Suprapubic skin (tissue), 4 donors: ENCODE measurements at places on chromosomes 4 and X. TPM values are rescaled to one million over a fixed set of nuclear protein-coding genes. Genes with fewer than 3 reads are reported as not detected.

DNA sequence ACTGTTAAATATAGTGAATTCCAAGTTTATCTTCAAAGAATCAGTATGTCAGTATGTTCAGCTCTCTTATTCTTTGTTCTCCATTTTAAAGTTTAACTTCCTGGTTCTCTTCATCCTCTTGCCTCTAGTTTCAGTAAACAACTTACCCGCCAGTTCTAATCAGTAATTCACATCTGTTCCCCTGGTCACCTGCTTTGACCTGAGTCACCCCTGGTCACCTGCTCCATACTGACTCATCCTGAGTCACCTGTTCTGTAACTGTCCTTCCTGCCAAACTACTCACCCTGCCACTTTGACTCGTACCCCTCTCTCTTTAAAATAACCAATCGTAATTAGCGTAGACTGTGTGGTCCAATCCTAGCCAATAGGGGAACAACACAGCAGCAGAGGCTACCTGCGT lies 992.7 kb upstream of the HS3ST1 start:
- DNase-seq: no peak
- no peak overlapping the region for H3K4me3 ChIP-seq
- H3K27ac ChIP-seq: no peak overlapping the region
- no peaks in the 10 kb centered on the region for H3K36me3 ChIP-seq
- no peaks in the 10 kb centered on the region for H3K27me3 ChIP-seq
- H3K4me1 ChIP-seq: no peaks in the 10 kb centered on the region

DNA sequence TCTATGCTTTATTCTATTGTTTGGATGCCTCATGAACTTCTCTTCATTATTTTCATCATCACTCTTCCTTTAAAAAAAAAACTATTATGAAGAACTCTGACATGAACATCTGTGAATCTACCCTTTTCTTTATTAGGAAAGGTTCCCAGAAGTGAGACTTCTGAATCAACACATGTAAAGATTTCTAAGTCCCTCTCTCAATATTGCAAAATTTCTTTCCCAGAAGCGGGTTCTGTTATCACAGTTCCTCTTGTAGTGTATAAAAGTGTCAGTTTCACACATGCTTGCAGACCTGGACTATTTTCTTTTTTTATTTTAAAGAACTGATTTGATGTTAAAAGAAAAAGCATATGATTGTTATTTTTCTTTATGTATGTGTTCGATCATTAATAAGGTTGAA lies 330.8 kb upstream of the KLF3 start:
- no peaks in the 10 kb centered on the region for H3K36me3 ChIP-seq
- H3K4me1 ChIP-seq: peaks cover 6% of the 10 kb centered on the region
- H3K27me3 ChIP-seq: no peaks in the 10 kb centered on the region
- H3K27ac ChIP-seq: no peak overlapping the region
- no peak for DNase-seq
- H3K4me3 ChIP-seq: no peak overlapping the region

DNA sequence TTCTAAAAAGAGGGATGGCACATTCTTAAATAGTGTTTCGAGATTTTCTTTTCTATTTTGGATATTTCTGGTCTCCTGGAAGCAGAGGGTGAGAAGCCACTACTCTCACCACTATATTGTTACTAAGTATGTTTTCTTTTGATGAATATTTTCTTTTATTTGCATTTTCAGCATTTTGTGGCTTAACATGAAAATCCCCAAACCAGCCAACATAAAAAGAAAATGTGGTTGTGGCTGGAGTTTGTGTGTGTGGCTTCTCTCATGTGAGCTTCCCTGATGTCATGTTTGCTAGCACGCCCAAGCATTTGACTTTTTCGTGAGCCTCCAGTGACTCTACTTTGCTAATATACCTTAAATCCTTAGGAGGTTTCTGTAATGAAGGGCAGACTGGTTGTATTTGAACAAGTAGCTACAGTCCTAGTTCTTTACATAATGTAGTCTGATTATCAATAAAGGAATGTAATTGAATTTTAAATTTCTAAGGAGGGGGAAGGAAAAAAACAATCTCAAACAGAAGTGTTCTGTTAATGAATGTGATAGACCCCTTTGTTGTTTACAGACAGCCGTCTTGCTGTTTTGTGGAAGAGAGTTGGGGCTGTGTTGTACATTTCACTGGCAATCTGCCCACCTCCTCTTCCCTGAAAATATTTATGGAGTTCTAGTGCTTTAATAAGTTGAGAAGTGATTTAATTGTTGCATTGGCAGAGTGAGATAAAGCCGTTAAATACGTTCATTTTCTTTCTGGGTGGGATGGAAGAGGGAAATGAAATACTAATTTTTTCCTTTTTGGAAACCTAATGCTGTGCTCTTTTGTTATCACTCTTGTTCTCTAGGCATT lies 114.6 kb downstream of the ARHGAP10 start:
- no peaks in the 10 kb centered on the region for H3K27me3 ChIP-seq
- H3K4me3 ChIP-seq: no peak overlapping the region
- H3K36me3 ChIP-seq: no peaks in the 10 kb centered on the region
- peaks cover 11% of the 10 kb centered on the region for H3K4me1 ChIP-seq

DNA sequence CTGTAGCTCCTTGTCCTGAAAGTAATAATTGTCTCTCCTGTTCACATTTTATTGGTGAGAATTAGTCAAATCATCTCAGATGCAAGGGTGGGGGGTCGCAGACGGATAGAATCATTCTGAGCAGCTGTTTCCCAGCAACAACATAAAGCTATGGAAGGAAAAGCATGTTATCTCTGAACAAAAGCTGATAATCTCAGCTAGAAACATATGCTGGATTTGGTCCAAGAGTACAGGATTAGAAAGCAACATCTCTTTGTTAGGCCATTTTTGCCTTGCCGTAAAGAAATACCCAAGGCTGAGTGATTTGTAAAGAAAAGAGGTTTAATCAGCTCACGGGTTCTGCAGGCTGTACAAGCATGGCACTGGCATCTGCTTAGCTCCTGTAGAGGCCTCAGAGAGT lies 472.8 kb upstream of the BOD1L1 start:
- no peaks in the 10 kb centered on the region for H3K27me3 ChIP-seq
- no peak overlapping the region for H3K4me3 ChIP-seq
- H3K27ac ChIP-seq: no peak overlapping the region
- H3K36me3 ChIP-seq: no peaks in the 10 kb centered on the region

DNA sequence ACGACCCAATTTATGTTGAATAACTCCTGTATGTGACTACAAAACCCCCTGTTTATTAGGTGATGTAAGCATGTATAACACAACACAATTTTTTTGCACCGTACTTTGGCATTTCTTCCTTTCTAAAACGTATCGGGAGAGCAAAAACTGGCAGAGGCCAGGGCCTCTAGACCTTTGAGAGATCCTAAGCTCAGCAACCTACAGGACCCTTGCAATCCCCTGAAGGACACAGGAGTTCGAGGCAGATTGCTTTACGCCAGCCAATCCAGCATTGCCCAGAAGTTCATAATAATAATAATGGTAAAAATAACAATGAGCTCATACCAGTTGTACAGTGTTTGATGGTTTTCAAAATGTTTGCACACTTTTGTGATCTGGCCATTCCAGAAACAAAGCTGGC lies 7.7 kb downstream of the NKX3-2 start:
- H3K27ac ChIP-seq: no peak overlapping the region
- H3K4me1 ChIP-seq: peaks cover 34% of the 10 kb centered on the region
- DNase-seq: no peak
- no peak overlapping the region for H3K4me3 ChIP-seq
- H3K27me3 ChIP-seq: peaks cover 100% of the 10 kb centered on the region

Gene RBM3
- 180 TPM for total RNA-seq
